ENCODE measurements at places on chromosomes 16 and 17.

GRCh38 chr17:70750983-70751382 lies 581.7 kb downstream of the KCNJ2 start:
- DNase-seq = no peak

GRCh38 chr17:21250854-21251253 lies 2.4 kb downstream of the NATD1 start:
- no peak for DNase-seq

DNA sequence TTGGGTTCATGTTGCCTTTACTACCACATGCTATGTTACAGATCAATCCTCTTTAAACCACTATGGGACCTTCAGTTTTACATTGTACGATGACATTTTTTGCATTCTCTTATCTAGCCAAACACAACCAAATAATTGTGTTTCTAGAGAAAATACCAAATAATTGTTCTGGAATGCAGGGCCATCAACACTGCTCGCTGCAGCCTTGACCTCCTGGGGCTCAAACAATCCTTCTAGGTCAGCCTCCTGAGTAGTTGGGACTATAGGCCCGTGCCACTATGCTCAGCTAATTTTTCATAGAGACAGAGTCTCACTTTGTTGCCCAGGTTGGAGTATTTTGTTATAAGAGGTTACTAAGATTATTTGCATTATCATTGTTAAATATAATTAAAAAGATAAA lies 237.5 kb upstream of the PMFBP1 start:
- no peak for DNase-seq

GRCh38 chr16:874366-875181 lies 74.0 kb upstream of the GNG13 start:
- no peak for DNase-seq

DNA sequence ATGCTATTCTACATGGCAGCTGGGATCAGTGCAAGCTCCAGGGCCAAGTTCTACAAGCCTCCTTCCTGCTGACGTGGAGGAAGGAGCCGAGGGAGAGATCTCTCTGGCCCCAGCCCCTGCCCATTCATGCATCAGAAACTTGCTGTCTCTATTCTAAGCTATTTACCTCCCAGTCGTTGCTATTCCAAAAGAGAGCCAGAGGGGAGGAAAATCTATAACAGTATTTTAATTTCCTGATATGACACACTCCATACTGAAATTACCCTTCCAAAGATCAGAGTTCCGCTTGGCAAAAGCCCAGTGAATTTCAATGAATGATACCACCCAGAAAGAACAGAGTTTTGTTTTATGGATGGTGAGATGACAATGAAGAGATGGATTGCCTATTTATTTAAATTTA lies 133.4 kb downstream of the GRIN2A start:
- DNase-seq = no peak

DNA sequence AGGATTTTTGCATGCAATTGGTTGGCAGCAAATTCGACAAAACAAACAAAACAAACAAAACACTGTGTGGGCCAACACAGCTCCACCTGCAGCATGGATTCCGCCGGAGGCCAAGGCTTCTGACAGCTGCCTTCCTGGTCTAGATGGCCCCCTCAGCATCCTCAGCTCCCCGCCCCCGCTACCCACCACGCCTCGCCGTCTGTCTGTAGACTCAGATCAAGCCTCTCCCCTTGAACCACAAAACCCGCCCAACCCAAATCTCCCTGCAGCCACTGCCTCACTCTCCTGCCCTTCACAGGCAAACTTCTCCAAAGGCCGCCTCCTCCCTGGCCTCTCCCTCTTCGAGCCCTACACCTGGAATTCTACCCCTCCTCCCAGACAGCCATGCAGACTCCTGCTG lies 57.9 kb downstream of the RTN4RL1 start:
- DNase-seq = no peak

GRCh38 chr17:10394201-10394887 lies 21.5 kb upstream of the MYH13 start:
- no peak for DNase-seq

DNA sequence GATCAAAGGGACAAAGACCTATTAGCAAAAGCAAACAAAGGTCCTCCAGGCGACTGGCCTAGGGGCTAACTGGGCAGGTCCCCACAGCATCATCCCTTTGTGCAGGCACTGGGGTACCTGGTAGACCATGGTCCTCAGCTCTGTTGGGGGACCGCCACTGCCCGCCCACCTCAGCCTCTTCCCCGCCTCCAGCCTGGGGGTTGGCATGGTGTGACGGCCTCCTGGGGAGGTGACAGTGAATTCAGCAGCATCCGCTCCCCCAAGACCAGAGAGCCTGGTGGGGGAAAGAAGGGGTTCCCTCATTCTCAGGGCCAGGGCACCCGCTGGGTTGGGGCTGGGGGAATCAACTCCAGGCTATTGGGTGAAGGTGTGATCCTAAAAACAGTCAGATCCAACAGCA lies 38.7 kb upstream of the DNAH9 start:
- no peak for DNase-seq

DNA sequence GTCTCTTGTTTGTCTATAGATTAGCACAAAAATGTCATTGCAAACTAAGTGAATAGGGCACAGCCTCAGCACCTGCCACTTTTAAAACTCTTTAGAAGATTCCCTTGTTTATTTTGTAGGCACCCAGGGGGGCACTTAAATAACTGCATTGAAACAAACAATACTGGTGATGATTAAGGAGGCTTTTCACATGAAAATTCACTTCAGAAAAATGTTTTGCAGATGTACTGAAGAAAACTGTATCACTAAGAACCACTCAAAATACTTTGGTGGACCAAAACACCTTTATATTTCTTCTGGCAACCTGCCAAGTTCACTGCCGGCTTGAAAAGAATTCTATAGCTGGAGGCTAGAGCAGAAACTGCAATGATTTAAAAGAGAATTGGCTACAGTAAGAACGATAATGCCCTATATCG lies 281.5 kb downstream of the TOX3 start:
- DNase-seq = no peak

DNA sequence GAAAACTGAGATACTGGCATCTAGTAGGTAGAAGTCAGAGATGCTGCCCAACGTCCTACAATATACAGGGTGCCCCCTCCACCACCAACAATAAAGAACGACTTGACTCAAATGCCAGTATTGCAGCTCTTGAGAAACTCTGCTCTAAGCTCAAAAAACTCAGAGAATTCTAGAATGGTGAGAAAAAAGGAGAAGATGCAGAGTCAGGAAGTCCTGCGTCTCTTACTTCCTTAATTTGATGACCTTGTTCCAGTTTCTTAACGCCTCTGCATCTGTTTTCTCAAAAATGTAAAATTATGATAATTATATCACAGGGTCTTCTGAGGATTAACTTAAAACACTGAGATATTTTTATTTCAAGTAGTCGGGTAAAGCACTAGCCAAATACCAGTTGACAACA lies 1.7 kb upstream of the HSBP1 start:
- no peak for DNase-seq

- DNase-seq = no peak
Measured at GRCh38 chr16:1726661-1727502, 20.9 kb downstream of the MAPK8IP3 start.

DNA sequence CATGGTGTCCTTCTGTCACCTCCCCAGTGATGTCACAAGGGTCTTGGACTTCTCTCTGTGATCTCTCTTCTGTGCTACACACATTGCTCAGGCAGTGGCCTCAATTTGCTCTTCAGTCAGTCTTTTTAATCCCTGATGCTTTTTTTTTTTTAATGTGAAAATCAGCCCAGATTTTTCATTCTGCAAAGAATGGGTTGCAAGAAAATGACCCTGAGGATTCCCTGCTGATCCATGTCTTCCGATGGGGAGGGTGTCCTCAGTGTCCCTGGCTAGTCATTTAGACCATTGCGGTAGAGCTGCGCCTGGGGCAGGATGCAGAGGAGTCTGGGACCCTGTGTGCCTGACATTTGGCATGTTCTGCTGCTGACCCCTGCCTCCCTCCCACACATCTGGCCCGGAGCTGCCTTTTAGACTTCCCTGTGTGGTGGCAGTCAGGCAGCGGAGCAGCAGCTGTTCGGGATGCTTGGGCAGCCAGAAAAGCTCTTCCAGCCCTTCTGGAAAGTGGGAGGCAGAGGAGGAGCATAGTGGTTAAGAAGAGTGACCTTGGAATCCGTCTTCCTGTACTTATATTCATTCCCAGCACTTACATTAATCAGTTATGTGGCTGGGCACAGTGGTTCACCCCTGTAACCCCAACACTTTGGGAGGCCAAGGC lies 12.3 kb downstream of the GPT2 start:
- no peak for DNase-seq

GRCh38 chr17:59406808-59407381 lies 75.4 kb downstream of the YPEL2 start:
- DNase-seq = peak; percentile 36

DNA sequence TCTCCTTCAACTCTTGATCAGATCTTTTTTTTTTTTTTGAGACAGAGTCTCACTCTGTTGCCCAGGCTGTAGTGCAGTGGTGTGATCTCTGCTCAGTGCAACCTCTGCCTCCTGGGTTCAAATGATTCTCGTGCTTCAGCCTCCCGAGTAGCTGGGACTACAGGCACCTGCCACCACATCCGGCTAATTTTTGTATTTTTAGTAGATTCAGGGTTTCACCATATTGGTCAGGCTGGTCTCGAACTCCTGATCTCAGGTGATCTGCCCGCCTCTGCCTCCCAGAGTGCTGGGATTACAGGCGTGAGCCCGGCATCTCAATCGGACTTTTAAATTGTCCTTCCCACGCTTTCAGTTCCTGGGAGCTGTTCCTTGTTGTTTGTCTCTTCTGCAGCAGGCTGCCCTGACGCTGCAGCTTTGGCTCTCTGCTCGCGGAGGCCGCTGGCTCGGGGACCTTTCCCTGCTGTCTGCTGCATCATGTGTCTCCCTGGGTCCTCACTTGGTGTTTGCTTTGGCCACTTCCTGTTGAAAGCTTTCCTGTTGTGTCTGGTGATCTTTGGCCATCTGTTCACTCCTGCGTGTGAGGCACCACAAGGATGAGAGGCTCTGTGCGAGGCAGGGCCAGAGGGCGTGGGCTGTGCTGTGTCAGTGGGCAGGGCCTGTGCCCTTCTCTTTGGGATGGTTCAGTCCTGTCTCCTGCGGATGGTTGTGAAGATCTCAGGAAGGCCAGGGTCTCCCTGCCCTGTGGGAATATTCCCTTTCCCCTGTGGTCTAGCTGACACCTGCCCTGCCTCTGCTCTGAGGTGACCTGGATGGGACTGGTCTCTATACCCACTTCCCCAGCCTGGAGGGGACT lies 18.4 kb upstream of the CAPN15 start:
- DNase-seq = no peak

DNA sequence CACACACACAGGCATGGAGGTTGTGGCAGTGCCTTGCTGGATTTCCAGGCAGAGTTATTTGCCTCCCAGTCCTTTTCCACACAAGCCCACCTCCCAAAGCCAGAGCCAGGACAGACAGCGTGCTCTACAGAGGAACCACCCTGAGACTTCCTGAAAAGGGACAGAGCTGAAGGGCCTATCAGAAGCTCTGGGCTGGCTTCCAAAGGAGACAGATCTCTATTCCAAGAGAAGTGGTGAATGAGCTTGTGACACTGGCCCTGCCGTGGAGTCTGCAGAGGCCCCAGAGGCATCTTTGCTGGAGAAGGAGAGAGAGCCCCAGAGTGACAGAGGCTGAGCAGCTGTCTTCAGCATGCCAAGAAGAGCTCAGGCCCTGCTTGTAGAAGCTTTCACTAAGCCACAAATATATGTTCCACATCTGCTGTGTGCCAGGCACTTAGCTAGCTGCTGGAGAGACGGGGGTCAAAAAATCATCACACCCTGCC lies 8.3 kb upstream of the LPCAT2 start:
- DNase-seq = no peak

- DNase-seq = peak; percentile 85
Measured at GRCh38 chr16:87447323-87447722, 45.5 kb downstream of the ZCCHC14 start.

DNA sequence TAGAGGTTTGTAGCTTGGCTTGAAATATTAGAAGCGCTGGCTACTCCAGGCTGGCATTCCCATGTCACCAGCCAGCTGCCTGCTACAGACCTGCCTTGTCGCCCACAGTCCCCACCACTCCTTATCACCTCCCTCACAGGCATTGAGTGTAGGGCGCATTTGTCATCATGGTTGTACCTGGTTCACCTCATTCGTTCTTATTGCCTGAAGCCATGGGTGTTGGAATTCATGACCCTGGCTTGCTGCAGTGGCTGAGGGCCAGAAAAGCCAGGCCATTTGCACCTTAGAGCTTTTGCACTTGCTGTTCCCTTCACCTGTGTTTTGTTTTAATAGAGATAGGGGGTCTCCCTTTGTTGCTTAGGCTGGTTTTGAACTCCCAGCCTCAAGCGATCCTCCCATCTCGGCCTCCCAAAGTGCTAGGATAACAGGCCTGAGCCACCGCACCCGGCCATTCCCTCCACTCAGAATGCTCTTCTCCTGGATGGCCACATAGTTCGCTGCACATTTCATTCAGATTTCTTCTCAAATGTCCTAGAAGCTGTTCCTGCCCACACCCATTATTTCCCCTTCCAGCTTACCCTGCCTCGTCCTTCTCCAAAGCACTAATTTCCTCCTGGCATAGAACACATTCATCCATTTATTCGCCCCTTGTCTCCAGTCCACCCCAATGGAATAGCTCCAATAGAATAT lies 97.6 kb downstream of the C16orf78 start:
- DNase-seq = no peak

GRCh38 chr16:17222871-17223401 lies 247.8 kb downstream of the XYLT1 start:
- DNase-seq = no peak

GRCh38 chr16:48434653-48435317 lies 49.6 kb upstream of the SIAH1 start:
- DNase-seq = peak; percentile 45

DNA sequence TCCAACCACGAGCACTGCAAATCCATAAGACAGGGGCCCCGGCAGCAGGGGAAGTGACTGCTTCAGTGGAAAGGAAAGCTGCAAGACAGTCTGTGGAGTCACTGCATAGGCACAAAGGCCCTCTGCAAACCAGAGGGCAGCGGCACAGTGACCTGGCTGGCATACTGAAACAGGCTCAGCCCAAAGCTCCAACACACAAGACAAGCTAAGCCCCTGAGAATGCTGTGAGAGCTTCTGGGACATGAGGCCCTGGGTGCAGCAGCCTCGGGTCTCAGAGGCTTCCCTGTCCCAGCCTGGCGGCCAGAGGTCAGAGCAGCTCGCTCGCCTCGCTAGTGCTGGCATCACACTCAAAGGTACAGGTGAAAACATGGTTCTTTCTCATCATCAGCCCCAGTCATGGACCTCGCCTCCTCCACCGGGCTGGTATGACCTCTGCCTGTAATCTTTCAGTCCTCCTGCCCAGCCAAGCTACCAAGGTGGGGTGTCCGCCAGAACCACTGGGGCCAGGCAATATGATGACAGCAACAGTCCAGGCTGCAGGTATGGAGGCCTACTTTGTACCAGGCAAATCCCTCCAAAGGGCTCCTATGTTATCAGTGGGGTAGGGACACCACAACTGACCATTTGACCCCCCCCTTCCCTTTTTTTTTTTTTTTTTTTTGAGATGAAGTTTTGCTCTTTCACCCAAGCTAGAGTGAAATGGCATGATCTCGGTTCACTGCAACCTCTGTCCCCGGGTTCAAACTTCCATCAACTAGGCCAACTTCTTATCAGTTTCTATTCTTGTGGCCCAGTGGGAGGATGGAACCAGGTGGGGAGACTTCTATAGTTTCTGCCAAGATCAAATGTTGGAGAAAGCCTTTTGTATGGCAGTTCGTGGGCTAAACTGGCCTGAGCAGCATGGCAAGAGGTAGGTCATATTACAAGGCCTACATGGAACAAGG lies 19.2 kb downstream of the ST3GAL2 start:
- no peak for DNase-seq

GRCh38 chr17:77738751-77739531 lies 219.6 kb upstream of the TNRC6C start:
- DNase-seq = no peak

Measured in HCEC 1CT (cell line).